ENCODE measurements at places on chromosomes 7 and 10. TPM values are rescaled to one million over a fixed set of nuclear protein-coding genes. Genes with fewer than 3 reads are reported as not detected.

YAE1 gene
- 15.0 TPM for total RNA-seq

THSD7A gene
- total RNA-seq: 1.3 TPM

DNA sequence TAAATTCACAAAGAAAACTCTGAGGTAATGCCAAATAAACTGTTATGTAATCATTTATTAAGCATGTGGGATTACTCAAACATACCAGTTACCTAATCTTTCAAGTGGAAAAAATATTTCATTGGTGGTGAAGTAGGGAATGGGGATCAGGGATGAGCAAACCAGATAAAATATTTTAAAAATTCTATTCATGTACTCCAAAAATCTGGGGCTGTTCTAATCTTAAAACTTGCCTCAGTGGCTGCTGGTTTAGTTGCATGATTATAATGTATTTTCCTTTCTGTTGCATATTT, 19.5 kb downstream of the LMOD2 start:
- DNase-seq: no peak

ADCY1 gene
- total RNA-seq: 4.3 TPM

DNA sequence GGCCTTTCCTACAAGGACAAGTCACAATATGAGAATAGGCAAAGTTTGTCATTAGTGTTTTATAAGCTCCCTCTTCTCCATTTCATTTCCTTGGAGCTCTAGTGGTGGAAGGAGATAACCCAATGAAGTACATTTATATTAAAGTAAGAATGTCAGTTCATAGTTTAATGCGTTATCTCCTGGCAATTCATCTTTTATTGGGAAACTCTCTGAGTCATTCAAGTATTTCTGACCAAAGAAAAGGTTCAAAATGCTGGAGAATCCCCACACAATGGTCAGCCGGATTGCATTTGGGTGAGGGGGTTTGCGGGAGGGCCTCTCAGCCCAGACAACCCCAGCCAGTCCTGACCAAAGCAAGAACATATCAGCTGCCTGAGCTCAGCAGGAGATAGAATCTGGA, 321.5 kb upstream of the NRP1 start:
- DNase-seq: no peak

MMP21 gene
- total RNA-seq: 0.12 TPM

DNA sequence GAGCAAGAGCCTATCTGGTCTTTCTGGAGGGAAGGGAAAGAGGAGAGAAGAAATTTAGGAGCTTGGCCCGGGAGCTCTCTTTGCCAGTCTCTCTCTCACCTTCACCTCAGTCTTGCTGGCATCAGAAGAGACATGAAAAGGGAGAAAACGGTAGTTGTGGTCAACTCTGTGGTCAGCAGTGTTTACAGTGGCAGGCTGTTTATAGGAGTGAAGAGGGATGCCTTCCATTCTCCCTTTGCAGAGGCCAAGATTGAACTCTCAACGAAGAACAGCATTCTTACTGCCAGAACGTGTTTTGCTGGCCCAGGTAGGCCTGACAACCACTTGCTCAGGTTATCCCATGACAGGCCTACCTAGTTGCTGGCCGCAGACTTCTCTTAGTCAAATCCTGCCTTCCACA, 133.3 kb downstream of the CCDC3 start:
- no peak for DNase-seq

ENKUR gene
- total RNA-seq: not detected

TBC1D12 gene
- total RNA-seq: 4.2 TPM

ARHGEF5 gene
- total RNA-seq: 2.8 TPM

- no peak for DNase-seq
Measured at GRCh38 chr7:34091321-34091917, 186.1 kb downstream of the BMPER start.

EPHB6 gene
- total RNA-seq: 2.4 TPM

MRLN gene
- total RNA-seq: not detected

DNA sequence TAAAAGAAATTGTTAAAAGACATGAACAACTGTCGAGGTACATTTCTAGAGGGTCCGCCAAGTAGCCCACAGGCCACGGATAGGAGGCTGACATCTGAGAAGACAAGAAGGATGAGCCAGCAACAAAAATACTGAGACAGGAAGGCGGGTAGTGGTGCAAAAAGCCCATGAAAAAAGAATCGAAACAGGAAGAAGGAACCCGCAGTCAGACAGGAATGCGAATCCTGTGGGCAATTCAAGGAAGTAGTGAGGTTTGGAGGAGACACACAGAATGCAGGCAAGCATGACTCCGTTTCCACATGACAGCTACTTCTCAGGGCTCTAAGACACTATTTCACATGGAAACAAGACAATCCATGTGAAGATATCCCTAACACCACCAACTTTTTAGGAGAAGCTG, 125.2 kb downstream of the DOCK4 start:
- DNase-seq: no peak

GRCh38 chr7:128145191-128145590, 95.9 kb upstream of the LEP start:
- no peak for DNase-seq

PNPLA8 gene
- 37.0 TPM for total RNA-seq

DNA sequence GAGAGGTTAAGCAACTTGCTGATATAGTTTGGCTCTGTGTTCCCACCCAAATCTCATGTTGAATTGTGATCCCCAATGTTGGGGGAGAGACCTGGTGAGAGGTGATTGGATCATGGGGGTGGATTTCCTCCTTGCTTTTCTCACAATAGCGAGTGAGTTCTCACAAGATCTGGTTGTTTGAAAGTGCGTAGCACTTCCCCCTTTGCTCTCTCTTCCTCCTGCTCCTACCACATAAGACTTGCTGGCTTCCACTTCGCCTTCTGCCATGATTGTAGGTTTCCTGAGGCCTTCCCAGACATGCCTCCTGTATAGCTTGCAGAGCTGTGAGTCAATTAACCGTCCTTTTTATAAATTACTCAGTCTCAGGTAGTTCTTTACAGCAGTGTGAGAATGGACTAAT, 13.5 kb upstream of the ZNRF2 start:
- no peak for DNase-seq

DNA sequence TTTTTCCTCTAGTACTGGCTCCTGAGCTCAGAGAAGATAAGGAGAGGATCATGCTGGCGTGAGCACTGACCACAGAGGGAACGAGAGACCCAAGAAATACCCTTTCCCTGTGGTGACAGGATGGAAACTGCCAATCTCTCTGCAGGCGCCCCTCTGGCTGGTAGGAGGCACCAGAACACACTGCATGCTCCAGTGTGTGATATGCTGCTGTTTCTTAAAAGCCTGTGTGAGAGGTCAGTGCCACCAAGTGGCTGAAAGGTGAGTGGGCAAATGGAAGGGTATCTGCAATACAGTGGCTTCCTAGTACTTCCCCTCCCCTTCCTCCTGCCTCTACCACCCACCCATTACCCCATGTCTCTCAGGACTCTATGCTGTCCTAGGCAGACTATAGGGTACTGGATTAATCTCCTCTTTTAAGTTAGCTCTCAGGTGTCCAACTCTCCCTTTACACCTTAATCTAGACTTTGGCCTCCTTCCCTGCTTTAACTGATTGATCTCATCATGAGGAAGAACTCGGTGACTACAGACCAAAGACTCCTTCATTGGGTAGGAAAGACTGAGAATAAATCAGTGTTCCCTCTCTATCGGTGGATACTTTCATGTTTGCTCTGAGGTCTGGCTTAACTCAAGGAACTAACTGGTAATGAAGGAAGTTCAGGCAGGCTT, 283.6 kb downstream of the ADRA2A start:
- DNase-seq: peak; percentile 10

Data from heart right ventricle (tissue), 16 donors.